ENCODE measurements at places on chromosomes 13 and 19. TPM values are rescaled to one million over a fixed set of nuclear protein-coding genes. Genes with fewer than 3 reads are reported as not detected.
A peak's percentile ranks its signal among the peaks of the same experiment; 100 is the strongest.

GRCh38 chr13:35388441-35389355, 87.8 kb downstream of the MAB21L1 start:
- no peaks in the 10 kb centered on the region for H3K36me3 ChIP-seq
- no peak overlapping the region for H3K27ac ChIP-seq
- H3K27me3 ChIP-seq, result no peaks in the 10 kb centered on the region
- no peak for DNase-seq
- H3K4me3 ChIP-seq, result no peak overlapping the region

GRCh38 chr13:24764276-24764630, 284 bp downstream of the RNF17 start:
- no peaks in the 10 kb centered on the region for H3K4me1 ChIP-seq
- no peaks in the 10 kb centered on the region for H3K36me3 ChIP-seq
- no peaks in the 10 kb centered on the region for H3K27me3 ChIP-seq
- peak overlapping the region; percentile 54 for H3K4me3 ChIP-seq
- DNase-seq, result peak; percentile 79
- H3K27ac ChIP-seq, result peak overlapping the region; percentile 53

- no peak overlapping the region for H3K4me3 ChIP-seq
- no peak overlapping the region for H3K27ac ChIP-seq
- no peak for DNase-seq
- no peaks in the 10 kb centered on the region for H3K4me1 ChIP-seq
- no peaks in the 10 kb centered on the region for H3K27me3 ChIP-seq
Measured at GRCh38 chr13:104414181-104414580, 1348.0 kb upstream of the SLC10A2 start.

DNA sequence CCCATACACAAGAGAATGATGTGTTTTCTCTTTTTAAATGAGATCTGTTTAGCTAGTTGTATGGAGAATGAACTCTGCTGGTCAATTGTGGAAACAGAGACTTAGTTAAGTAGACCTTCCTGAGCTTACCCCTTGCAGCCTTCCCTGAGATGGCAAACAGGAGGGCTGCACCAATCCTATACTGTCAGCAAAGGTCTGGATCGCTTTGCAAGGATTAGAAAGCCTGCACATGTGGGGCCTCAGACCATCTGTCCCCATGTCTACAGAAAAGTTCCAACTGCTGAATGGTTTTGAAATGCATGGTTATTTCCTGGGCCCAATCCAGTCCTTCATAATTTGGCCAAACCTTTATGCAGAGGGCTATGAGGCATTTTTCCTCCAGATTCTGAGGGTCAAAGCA, 183.9 kb upstream of the SLC10A2 start:
- H3K4me1 ChIP-seq, result no peaks in the 10 kb centered on the region
- no peaks in the 10 kb centered on the region for H3K36me3 ChIP-seq
- H3K4me3 ChIP-seq, result no peak overlapping the region
- H3K27ac ChIP-seq, result no peak overlapping the region
- DNase-seq, result no peak

GRCh38 chr13:93861818-93862217, 617.7 kb downstream of the DCT start:
- H3K36me3 ChIP-seq, result no peaks in the 10 kb centered on the region
- H3K27me3 ChIP-seq, result no peaks in the 10 kb centered on the region
- no peak overlapping the region for H3K27ac ChIP-seq

GRCh38 chr19:31450696-31451095, 101.5 kb upstream of the TSHZ3 start:
- DNase-seq, result no peak
- no peaks in the 10 kb centered on the region for H3K36me3 ChIP-seq
- no peaks in the 10 kb centered on the region for H3K4me1 ChIP-seq
- H3K27ac ChIP-seq, result no peak overlapping the region
- no peak overlapping the region for H3K4me3 ChIP-seq

GRCh38 chr13:30256713-30257467, 50.5 kb downstream of the KATNAL1 start:
- H3K27me3 ChIP-seq, result no peaks in the 10 kb centered on the region
- no peak overlapping the region for H3K27ac ChIP-seq
- H3K4me3 ChIP-seq, result no peak overlapping the region
- H3K36me3 ChIP-seq, result no peaks in the 10 kb centered on the region

GRCh38 chr13:112910016-112910415, 59.0 kb upstream of the MCF2L start:
- no peaks in the 10 kb centered on the region for H3K4me1 ChIP-seq
- H3K27me3 ChIP-seq, result no peaks in the 10 kb centered on the region
- H3K36me3 ChIP-seq, result no peaks in the 10 kb centered on the region

DNA sequence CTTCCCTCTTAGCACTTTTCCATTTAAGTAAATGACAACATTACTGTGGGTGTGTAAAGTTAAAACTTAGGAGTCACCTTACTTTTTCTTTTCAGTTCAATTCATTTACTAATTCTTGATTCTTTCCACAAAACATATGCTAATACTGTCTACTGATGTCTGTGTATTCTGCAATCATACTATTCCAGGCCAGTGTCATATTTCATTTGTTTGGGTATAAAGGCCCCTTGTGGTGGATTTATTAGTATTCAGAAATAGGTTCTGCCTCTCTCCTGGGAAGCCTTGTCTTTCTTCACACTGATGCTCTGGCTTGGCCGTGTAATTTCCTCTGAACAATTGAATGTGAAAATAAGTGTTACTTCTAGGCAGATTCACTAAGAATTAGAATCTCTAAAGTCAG, 621.9 kb upstream of the SPRY2 start:
- H3K27me3 ChIP-seq, result no peaks in the 10 kb centered on the region
- no peaks in the 10 kb centered on the region for H3K4me1 ChIP-seq
- no peak overlapping the region for H3K27ac ChIP-seq
- H3K4me3 ChIP-seq, result no peak overlapping the region

The KCNK6 gene
- 2.3 TPM for total RNA-seq

The ZNF85 gene
- total RNA-seq, result 33.0 TPM

The SERTM1 gene
- 0.08 TPM for total RNA-seq

The PLIN5 gene
- 7.4 TPM for total RNA-seq

The MPND gene
- total RNA-seq, result 13.3 TPM

The LILRB2 gene
- 0.99 TPM for total RNA-seq

The CEACAM3 gene
- total RNA-seq, result not detected
